ENCODE measurements at places on chromosomes 12 and 14.

- DNase-seq = no peak
These were observed 157.6 kb downstream of the CAPZA3 start for GRCh38 chr12:18895540-18895939.

DNA sequence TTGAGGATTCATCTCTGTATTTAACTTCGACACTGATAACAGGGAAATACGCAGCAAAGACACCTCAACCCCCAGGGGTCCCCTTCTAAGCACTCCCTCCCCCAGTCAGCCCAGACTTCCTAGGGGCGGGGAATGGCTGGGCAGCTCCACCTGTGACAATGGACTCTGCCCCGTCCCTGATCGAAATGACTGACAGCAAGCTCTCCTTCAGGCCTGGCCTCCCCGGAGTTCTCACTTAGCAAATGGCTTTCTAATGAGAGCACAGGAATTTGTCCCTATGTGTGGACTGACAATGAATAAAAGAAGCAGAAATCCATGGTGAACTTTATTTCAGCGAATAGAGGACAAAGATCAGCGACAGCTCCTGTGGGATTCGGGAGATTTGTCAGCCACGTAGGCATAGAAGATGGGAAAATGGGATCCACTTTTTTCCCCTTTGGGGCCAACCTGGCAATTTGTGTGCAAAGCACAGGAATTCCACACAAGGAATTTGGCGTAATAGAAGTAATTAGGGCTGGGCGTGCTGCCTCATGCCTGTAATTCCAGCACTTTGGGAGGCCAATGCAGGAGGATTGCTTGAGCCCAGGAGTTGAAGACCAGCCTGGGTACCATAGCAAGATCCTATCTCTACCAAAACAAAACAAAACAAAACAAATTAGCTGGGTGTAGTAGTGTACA is 63.8 kb downstream of the TNFAIP2 start:
- no peak for DNase-seq

DNA sequence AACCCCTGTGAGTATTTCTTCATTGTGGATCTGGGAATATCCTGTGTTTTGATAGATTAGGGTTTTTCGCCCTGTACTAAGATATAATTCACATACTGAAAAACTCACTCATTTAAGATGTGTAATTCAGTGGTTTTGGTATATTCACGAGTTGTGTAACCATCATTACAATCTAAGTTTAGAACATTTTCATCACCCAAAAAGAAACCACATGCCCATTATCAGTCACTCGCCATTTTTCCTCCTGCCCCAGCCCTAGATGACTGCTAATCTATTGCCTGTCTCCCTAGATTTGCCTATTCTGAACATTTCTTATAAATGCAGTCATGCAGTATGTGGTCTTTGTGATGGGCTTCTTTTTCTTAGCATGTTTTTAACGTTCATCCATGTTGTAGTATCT is 67.9 kb upstream of the ATF1 start:
- no peak for DNase-seq

DNA sequence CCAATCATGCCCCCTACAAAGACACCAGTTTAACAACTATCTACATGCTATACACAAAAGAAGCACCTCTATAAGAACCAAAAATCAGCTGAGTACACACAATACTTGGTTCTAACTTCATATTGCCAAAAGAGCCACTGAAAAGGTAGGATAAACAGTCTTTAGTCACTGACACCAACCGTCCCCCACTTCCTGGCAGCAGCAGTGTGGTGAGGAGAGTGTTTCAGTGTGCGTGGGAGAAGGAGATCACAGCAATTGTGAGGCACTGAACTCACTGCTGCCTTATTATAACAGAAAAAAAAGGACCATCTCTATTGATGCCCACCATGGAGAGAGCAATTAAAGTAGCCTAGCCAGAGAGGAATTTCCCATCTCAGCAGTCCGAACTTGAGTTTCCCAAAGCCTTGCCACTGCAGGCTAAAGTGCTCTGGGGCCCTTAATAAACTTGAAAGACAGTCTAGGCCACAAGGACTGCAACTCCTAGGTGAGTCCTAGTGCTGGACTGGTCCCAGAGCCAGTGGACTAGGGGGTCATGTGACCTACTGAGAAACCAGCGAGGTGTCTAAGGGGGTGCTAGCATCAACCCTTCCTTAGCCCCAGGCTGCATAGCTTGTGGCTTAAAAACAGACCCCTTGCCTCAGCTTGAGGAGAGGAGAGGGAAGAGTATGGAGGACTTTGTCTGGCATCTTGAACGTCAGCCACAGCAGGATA is 37.1 kb upstream of the LMNTD1 start:
- no peak for DNase-seq

DNA sequence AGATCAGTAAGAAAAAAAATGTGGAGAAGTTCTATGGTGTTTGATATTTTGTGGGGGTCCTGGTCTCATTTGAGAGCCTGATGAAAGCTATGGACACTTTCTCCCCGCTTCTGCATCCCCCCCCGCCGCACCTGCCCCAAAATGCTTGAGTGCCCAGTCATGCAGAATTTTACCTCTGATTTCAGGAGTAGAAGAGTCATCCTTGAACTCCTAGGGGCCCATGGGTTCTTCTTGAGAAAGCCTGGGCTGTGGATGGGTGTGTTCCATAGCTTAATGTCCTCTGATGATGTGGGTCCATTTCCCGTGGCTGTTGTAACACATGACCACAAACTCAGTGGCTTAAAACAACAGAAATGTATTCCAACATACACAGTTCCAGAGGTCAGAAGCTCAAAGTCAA is 248.8 kb upstream of the PWP1 start:
- DNase-seq = no peak

- DNase-seq = no peak
These were observed 127.1 kb downstream of the CAPZA3 start for GRCh38 chr12:18864900-18865561.

All from stimulated activated CD4-positive, alpha-beta T cell treated with anti-CD3 and anti-CD28 coated beads, Interleukin-1b, Interleukin-23, amount 100 ng/mL, for 1 hour (primary cell).